ENCODE measurements at places on chromosomes 6 and 20. TPM values are rescaled to one million over a fixed set of nuclear protein-coding genes. Genes with fewer than 3 reads are reported as not detected.
A peak's percentile ranks its signal among the peaks of the same experiment; 100 is the strongest.

Gene SLC2A4RG
- total RNA-seq: 58.9 TPM

DNA sequence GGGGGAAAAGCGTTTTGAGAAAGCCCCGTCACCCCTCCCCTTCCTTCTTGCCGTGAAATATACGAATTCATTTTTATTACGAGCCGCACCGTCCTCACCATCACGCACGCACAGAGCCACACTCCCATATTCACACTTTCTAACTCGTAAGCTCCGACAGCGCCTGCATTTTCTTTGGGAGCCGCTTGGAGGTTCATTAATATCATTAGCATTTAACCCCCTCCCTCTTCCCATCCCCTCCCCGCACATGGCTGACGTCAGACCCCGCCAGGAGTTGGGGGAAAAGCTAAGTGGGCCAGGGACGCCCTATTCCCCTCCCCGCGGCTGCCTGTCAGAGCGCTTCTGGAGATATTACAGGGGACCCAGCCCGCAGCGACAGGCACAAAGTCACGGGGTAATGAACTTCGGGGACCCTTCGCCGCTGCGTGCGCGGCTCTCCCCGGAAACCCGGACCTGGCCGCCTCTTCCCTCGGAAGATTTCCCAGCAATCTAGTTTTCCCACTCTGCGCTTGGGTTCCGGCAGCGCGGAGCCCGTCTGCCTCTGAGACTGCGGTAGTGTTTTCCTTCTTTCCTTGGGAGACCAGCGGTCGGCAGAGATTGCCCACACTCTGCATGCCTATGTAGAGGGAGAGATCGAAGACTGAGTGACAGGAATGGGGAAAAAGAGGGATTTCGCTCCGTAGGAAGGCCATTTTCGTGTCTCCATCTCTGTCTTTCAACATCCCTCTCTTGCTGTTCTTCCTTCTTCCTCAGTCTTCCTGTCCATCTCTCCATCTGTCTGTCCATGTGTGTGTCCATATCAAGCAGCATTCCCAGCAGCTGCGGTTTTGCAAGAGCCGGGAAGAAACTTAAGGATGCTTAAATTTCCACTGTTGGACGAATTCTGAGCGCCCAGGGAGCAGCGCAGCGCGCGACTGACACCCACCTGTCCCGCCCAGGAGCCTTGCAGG is at the start of gene NR2E1:
TSS of gene NR2E1 (plus strand) at position 309 of the 950 bp plus-strand sequence. CDS start 744 bp downstream, outside the sequence.
- no peak for DNase-seq

DNA sequence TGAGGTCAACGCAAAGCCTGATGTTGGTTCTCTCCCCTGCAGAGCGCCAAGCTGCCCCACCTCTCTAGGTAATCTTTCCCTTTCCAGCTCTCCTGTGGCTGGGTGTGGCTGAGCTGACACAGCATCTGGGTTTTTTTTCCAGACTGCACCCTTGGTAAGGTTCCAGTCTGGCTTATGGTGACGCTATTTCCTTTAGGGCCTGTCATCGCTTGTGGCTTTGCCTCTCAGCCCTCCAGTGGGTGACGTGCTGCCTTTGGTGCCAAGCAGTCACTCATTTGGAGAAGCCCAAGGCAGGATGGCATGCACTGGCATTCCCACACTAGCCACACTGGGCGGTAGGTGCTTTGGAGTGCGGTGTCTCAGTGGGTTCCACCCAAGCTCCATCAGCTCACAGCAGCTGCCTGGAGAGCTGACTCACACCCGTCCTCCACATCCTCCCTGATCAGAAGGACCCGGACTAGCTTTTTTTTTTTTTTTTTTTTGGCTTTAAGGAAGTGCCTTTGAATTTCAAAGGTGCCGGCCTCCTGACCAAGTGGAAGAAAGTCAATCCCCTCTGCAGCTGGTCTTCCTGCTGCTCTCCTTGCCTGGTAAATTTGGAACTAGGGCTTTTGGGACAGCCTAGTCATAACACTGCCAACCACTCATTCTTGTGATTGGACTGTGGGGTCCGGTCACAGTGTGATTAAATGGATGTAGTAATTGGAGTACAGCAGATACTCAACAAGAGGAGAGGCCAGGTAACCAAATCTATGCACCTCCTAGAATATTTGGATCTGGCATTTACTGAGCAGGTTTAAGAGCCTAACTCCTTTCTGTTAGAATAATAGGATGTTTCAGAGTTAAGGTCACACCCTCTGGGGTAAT is 153.6 kb downstream of the CD83 start:
- no peak for DNase-seq

DNA sequence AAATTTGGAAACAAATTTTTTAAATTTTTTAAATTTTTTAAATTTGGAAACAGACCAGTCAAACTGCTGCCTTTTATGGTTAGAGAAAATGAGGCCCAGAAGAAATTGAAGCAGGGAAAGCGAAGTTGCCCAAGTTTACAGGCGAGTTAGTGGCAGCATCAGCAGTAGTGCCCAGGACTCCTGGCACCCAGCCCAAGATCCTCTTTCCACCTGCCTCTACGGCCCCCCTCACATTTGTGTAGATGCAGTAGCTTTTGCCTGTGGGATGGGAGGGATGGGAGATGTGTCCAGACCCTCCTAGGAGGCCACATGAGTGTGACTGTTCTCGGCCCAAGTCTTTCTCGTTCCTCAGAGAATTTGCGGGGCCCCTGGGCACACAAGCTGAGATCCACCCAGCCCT is 49.8 kb downstream of the HNF4A start:
- no peak for DNase-seq

DNA sequence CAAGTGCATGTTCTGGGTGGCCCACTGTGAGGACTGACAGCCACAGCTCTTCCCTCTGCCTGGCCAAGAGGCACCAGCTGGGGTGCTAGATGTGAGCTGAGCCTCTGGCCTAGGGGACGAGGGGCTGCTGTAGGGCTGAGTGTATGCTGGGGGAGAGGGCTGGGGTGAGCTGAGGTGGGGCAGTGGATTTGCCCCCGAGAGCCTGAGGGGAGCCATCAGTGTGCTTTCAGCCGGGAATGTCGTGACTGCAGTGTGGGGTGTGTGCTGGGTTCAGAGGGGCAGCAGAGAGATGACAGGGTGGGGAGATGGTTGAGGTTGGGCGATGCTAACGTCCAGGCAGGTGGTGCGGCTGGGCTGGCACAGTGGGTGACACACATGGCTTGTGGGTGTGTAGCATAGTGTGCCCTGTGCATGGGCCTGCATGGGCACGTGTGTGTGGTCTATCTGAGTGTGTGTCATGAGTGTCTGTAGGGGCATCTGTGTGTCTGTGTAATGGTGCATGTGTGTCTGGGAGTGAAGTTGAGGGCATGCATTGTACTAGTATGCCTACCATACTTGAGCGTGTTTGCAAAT is 46.0 kb upstream of the BLCAP start:
- no peak for DNase-seq

Gene ALDH5A1
- total RNA-seq: 6.4 TPM

DNA sequence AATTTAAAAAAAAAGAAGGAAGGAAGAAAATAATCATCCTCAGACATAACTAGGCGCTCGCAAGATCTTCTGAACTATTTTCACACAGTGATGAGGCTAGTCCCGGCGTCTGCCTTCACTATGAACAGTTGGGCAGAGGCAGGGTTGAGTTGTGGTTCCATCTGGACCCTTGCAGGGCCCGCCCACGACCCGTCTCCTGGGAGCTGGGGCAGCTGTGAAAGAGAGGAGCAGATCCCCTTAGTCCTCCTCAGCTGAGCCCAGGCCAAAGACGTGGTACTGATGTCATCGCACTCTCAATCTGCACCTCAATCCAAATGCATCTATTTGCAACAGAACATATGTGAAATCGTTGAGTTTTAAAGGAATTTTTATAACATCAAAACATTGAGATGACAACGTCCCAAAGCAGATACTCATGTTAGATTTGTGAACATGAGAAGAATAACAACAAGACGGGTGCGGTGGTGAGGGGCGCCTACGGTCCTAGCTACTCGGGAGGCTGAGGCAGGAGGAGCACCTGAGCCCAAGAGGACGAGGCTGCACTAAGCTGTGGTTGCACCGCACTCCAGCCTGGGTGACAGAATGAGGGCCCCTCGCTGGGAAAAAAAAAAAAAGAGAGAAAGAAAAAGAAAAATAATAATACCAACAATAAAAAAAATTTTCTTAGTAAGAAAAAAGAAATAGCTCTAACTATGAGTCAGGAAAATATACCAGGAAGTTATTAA is 15.3 kb downstream of the TCFL5 start:
- DNase-seq: peak; percentile 31

Gene FGD2
- total RNA-seq: 51.4 TPM

- no peak for DNase-seq
Observed at GRCh38 chr6:167836721-167837120, 10.0 kb downstream of the AFDN start.

Gene NHSL1
- total RNA-seq: 16.5 TPM

DNA sequence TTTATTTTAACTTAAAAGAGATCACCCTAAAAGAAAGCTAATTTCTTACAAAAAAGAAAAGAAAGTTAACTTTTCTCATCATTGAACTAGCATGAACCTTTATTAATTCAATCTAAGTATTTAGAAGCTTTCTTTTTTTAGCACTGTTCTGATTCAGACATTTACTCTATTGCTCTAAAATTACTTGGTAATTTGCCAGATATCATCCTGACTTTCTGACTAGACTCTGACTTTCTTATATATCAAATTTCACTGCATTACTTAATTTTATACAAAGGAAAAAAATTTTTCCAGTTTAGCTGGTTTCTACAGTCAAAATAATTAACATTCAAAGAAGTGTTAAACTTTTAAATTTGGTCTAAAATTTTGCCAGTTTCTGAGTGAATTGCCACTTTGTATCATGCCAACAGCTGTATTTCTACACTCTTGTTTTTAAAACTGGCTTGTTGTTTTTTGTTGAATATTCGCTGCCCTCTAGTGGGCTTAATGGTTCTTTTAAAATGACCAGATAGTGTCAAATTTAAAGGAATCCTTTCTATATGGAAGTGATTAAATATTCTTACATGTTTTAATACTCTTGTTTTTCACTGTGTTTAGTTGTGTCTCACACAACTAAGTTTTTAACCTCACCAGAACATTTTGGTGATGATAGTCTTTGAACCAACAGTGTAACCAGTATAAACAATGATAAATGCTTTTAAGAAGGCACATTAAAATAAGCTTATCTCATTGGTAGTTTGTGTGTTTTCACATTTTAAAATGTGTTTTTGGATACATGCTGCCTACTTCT is 102.0 kb downstream of the POPDC3 start:
- DNase-seq: no peak

Gene ID1
- 270 TPM for total RNA-seq

GRCh38 chr20:2210646-2211552 is 84.9 kb upstream of the TGM3 start:
- DNase-seq: no peak

Gene CALHM4
- not detected for total RNA-seq

DNA sequence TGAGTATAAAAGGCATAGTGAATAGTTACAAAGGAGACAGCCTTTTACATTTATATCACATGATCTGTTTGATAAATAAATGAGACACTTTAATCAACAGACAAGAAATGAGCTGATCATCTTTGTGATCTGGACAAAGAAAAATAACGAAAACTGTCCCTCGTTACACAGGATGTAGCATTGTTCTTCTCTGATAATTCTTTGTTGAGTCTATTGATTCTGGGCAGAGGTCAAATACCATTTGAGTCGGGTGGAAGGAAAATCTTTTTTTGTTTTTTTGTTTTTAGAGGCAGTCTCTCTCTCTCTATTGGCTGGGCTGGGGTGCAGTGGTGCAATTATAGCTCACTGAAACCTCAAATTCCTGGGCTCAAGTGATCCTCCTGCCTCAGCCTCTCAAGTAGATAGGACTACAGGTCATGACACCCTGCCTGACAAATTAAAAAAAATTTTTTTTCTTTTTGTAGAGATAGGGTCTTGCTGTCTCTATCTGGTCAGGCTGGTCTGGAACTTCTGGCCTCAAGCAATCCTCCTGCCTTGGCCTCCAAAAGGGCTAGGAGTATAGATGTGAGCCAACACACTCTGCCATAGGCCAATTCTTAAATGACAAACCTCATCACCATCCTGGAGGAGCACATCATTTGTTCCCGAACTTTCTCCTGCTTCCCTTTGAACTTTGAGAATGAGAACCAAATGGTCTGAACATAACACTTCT is 41.8 kb downstream of the CCDC170 start:
- no peak for DNase-seq

DNA sequence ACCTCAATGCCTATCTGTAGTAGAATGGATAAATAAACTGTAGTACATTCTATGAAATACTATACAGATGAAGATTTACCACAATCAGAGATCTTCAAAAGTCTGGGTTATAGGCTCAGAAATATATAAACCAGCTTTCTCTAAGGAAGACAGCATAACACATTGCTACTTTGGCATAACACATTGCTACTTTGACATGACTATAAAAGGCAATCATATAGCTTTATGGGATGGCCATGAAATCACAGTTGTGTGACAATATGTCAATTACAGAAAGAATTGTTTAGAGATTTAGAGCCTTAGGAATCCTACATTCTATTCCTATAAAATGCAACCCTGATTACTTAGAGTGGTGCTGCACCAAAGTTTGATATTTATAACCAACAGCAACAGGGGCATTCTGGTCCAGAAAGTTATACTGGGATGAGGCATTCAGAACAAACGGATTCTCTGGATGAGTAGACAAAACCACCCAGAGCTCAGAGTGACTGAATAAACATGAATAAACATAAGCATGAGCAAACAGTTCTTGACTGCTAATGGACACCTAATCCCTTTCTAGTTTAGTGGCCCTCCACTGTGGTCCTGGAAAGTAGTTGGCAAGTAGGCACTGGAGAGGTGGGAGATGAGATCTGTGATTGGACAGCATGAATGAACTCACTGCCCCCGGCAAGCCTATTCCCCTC is 12.0 kb downstream of the TTI1 start:
- no peak for DNase-seq

Gene MEI4
- not detected for total RNA-seq

Gene CST4
- total RNA-seq: not detected

DNA sequence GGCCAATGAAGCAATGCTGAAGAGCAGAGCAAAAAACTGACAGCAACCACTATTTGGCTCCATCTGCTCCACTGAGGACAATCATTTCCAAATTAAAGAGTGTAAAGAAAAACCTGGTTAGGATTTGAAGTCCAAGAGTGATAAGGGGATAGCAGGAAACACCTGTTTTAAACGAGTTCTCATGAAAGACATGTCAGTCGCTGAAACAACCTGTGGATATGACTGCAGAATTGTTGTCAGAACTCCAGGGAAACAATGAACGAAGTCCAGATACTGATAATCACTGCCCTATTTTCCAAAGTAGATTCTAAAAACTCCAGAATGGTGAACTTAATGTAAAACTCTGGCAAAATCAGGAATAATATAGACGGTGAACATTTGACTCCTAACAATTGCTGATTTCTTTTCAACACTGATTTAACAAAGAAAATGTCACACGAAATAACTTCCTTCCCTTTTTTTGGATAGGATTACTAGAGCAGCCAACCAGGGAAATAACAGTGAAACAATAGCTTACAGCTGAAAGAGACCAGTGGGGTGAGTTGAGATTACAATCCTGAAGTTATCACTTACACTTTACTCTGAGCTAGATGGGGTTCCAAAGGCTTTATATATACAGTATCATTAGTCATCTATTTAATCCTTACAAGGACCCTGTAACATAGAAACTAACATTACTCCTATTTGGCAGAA is 83.7 kb downstream of the ELOVL5 start:
- no peak for DNase-seq

Gene DEFB114
- total RNA-seq: not detected
